Iris pigment epithelial cell (primary cell): ENCODE measurements at places on chromosomes 1 and 21.

GRCh38 chr1:46735708-46736324 lies 16.9 kb upstream of the EFCAB14 start:
- DNase-seq = peak; percentile 61

GRCh38 chr1:168723000-168723399 lies 6.0 kb downstream of the DPT start:
- no peak for DNase-seq

DNA sequence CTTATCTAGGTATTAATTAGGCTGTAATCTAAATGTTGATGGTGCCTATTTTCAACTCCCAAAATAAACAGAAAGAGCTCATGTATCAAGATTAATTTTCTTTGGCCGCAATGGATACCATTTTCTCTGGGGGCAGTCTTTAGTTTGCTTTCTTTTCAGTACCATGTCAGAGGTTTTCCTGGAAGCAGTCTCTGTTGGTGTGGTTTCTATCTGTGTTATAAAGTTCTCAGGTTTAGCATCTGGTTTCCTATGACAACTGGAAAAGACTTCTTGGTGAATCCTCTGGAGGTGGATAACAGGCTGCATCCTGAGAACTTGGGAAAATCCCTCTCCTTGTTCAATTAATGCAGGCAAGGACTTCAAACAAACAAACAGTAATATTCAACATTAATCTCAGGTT lies 38.7 kb upstream of the BATF3 start:
- DNase-seq = peak; percentile 39

GRCh38 chr1:220873868-220874655 lies 5.2 kb upstream of the HLX start:
- peak; percentile 53 for DNase-seq
